ENCODE measurements at places on chromosomes 12 and 14. TPM values are rescaled to one million over a fixed set of nuclear protein-coding genes. Genes with fewer than 3 reads are reported as not detected.

Gene PIANP
- 0.18 TPM for polyA plus RNA-seq

GRCh38 chr12:132270969-132271754 is 58.2 kb downstream of the GALNT9 start:
- no peak for DNase-seq

DNA sequence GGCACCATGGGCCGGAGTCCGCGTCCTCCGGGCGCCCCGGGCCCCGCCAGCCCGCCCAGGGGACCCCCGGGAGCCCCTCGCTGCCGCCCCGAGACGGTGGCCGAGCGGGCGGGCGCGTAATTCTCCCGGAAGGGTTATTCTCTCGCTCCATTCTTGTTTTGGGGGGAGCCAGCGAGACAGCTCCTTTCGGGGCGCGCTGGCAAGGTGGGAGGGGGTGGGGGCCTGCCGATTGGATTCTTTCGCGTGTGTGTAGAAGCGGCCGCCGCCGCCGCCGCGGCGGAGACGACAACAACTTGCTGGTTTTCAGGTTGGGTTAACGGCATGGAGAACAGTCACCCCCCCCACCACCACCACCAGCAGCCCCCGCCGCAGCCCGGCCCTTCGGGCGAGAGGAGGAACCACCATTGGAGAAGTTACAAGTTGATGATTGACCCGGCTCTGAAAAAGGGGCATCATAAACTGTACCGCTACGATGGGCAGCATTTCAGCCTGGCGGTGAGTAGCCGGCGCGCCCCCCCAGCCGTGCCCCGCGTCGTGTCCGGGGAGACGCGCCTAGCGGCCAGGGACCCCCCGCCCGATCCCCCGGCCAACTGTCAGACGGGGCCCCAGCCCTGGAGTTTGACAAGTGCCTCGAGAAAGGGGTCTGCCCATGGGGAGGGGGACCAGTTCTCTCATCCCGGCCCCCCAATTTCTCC is 755 bp downstream of the SETD1B start:
- no peak for DNase-seq

GRCh38 chr12:132491138-132491663 is 1.2 kb downstream of the FBRSL1 start:
- peak; percentile 38 for DNase-seq

GRCh38 chr12:65162609-65163008 is 6.8 kb upstream of the LEMD3 start:
- no peak for DNase-seq

GRCh38 chr12:12990700-12991468 is 9.2 kb downstream of the HEBP1 start:
- no peak for DNase-seq

Gene IFT81
- 7.6 TPM for polyA plus RNA-seq

Gene DEPDC4
- polyA plus RNA-seq, result 0.50 TPM

DNA sequence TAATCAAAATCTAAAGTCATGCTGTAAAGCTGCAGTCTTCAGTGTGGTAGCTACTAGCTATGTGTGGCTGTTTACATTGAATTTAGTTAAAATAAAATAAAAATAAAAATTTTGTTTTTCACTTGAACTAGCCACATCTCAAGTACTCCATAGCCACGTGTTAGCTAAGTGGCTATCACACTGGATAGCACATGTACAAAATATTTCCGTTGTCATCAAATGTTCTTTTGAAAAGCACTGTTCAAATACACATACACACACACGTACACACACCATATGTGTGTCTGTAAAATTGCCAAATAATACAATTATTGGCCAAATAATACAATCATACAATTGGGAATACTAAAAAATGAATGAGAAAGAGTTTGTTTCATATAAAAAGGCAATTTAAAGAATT is 778.2 kb upstream of the FLRT2 start:
- no peak for DNase-seq

DNA sequence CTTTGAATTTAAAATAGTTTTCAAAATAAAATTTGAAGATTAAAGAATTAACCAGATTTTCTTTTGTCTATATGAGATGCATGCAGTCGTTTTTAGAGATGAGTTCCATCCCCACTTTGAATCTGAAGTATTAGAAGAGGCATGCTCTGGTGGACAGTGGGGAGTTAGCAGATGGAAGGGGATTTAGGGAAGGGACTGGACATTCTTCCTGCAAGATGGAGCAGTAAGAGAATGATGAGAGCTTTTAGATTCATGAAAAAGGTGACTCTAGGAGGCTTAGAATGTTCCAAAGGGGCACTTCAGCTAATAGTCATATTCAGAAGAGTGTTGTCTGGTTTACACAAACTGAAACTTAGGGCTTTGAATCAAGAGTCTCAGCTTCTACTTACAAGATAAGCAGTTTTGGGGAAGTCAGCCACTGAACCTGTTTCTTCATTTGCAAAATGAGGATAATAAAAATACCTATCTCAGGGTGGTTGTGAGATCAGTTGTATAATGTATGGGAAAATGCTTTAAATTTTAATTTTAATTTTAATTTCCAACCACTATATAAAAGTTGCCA is 3.7 kb downstream of the ZBTB1 start:
- DNase-seq, result no peak

Gene GPR65
- 0.25 TPM for polyA plus RNA-seq
